ENCODE measurements at places on chromosomes 16 and 17.

DNA sequence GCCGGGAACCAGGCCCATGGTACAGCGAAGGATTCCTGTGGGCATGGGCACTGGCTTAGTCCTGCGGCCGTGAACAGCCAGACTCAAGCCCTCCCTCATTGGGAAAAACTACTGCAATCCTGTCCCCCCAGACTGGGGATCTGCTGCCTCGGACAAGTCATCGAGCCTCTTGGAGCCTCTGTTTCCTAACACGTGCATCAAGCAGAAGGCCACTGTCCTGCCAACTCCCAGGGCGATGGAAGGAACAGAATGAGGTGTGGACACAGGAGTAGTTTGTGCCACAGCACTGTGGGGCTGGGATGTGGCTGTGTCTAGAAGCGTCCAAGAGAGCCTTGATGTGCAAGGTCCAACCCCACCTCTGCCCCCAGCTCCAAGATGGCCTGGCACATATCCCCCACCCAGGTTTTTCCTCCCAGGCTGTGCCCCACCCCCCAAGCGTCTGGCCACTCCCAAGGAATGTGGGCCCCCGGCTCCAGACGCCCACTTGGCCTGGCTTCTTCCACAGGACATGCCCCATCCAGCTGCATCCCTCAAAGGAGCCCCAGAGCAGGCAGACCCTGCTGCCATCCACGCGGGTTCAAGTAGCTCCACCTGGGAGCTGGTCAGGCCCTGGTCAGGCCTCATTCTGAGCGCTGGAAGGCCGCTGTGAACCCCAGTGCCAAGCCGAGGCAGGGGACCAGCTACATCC is 3.4 kb downstream of the CAMKK1 start:
- DNase-seq: no peak

DNA sequence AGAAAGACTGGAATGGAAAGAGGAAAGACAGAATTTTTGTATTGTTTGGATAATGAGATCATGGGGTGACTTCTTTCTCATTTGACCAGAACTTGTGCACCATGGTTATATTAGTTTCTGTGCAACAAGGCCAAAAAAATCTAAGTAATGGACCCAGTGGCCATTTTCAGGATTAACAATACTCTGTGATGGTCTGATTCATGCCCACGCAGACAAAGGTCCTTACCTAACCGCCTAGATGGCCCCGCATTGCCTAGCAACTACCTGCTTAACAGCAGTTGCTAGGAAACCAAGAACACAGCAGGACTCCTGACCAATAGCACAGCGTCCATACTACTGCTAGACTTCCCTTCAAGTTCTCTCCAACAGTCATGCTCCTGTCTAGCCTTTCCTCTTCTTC is 22.4 kb downstream of the MIS12 start:
- peak; percentile 86 for DNase-seq

GRCh38 chr17:42809250-42809649 is 10.6 kb downstream of the CNTD1 start:
- no peak for DNase-seq

GRCh38 chr17:8949061-8949661 is 16.3 kb downstream of the PIK3R5 start:
- no peak for DNase-seq

DNA sequence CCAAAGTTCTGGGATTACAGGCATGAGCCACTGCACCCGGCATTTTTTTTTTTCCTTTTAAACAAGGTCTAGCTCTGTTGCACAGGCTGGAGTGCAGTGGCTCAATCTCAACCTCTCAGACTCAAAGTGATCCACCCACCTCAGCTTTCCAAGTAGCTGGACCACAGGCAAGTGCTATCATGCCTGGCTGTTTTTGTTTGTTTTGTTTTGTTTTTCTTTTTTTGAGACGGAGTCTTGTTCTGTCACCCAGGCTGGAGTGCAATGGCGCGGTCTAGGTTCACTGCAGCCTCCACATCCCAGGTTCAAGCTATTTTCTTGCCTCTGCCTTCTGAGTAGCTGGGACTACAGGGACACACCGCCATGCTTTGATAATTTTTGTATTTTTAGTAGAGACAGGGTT is 19.1 kb upstream of the ZC3H7A start:
- no peak for DNase-seq

DNA sequence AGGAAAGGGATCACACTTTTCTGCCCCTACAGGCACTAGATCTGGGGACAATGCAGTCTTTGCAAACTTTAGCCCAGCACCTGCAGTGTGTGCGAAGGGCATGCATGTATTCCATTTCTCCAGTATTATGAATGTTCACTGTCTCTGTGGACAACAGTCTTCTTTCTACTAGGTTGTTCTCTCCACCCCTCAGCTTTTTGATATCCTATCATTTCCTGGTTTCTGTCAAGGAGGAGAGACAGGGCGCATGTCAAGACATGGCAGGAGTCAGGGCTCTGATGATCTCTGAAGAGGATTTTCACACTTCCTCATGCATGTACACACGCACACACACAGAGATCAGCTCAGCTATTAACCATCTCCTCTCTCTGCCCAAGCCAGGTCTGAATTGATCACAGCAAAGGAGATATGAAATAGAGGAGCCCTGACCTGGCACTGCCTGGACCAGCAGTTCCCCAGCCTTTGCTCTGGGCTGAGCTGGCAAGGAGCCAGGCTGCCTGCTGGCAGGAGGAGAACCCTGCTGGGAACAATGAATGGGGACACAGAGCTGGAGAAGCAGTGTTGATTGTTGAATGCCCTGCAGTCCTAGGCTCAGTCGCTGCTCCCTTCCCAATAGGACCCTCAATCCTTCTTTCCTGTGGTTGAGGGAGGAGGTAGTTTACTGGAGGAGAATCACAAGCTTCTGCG is 2.6 kb downstream of the GPR179 start:
- DNase-seq: peak; percentile 88

DNA sequence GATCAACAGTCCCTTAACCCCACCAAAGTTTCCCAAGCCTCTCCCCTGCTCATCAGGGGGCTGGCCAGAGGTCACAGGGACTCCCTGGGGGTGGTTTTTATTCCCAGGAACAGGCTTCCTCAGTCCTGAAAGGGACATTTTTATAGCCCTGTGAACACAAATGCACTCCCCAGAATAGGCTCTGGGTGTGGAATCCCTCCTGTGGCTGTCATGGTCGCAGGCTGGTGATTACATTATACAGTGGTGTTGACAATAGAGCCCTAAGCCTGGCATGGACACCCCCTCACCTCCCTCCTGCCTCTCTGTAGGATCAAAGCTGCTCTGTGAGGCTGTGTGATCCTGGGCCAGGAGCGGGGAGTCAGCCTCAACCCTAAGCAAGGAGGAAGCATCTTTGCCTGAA is 1.4 kb upstream of the CA4 start:
- no peak for DNase-seq

- DNase-seq: no peak
These were observed 10.5 kb downstream of the TBC1D16 start for GRCh38 chr17:80025140-80025539.

DNA sequence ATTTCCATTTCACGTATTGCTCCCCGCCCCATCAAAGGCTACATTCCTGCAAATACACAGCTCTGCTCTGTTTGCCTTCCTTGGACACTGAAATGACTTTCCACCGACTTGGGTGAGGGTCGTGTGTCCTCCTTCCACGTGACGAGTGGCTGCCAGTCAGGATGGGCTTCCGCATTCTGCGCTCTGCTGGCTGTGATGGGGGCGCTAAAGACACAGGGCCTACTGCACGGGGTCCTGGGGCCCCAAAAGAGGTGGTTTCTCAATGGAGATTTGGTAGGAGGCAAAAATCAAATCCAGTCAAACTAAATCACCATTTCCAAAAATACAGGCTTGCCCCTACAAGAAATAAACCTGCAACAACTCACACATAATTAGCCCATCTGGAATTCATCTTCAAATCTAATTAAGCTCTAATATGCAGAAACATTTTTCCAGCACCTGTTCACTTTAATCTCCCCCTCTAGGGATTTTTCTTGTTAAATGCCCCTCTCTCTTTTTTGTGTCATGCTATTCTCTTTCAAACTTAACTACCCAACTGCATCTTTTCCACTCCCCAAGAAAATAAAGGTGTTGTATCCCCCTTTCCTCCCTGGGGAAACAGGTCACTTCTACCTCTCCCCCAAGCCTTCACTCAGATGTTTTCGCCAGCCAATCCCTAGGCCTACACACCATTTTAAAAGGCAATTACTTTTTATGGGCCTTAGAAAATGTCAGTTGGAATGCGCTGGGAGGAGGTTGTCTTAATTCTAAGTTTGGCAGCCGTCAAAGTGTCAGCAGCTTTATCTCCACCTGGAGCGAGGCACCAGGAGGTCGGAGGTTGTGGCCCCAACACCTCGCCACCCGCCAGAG is 21.9 kb upstream of the FAAP100 start:
- DNase-seq: no peak

DNA sequence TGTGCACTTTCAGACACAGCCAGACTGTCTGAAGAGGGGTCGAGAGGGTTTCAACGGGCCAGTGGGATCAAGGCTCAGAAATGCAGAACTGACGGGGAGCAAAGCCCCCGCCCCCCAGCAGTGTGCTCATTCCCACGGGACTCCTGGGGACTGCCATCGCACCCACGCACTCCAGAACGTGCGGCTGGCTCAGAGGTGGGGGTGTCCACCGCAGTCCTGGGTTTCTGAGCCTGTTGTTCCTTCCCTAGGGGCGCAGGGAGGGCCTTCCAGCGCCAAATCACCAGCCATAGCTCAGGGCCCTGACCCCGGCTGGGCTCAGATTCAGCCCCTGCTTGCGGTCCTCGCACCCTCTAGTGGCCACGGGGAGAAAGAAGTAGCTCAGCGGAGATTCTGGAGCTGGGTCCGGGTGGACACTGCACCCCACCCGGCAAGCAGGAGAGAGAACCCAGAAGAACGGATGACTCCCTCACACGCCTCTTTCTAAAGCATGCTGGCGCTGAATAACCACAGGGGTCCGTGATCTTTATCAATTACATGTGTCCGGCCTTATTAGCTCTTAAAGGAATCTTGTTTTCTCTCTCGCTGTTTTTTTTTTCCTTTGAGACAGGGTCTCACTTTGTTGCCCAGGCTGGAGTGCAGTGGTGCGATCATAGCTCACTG is 45.0 kb upstream of the USP7 start:
- peak; percentile 57 for DNase-seq

GRCh38 chr16:75558846-75559401 is 2.9 kb upstream of the TMEM231 start:
- DNase-seq: no peak

DNA sequence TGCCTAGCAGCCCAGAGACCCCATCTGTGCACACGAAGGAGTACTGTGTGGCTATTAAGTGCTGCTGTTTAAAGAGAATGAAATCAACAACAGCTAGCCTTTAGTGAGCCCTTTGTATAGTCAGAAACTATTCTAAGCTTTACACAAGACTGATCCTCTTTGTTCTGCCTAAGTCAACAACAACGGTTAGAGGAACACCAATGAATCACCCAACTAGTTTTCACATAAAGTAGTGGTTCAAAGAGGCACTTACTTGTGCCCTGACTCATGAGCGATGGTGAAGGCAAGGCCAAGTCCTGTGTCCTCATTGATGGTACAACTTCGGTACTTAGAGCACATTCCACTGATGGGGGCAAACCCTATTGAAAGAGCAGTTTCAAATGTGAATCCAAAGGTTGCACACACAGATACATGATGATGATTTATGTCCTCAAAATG is 75.8 kb downstream of the ADAMTS18 start:
- DNase-seq: no peak

- no peak for DNase-seq
These were observed 191.0 kb upstream of the RPL38 start for GRCh38 chr17:74012465-74012864.

GRCh38 chr16:2046893-2047329 is 723 bp downstream of the NTHL1 start:
- DNase-seq: no peak

- no peak for DNase-seq
These were observed 312.7 kb upstream of the KCNJ16 start for GRCh38 chr17:69762359-69762758.

DNA sequence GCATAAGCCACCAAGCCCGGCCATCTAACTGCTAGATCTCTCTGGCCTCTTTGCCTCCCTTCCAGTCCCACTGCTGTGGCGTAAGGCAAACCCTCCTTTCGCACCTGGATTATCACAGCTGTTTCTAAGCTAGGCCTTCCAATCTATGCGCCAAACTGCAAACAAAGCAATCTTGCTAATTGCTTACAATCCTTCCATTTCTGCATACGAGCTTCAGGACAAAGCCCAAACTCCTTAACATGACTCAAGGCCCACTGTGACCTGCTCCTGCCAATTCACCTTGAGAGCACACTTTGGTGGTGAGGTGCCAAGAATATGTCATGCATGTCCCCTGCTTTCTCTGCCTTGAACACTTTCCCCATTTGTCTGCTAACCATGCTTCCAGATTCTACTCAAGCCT is 6.0 kb upstream of the ARL5C start:
- DNase-seq: no peak

DNA sequence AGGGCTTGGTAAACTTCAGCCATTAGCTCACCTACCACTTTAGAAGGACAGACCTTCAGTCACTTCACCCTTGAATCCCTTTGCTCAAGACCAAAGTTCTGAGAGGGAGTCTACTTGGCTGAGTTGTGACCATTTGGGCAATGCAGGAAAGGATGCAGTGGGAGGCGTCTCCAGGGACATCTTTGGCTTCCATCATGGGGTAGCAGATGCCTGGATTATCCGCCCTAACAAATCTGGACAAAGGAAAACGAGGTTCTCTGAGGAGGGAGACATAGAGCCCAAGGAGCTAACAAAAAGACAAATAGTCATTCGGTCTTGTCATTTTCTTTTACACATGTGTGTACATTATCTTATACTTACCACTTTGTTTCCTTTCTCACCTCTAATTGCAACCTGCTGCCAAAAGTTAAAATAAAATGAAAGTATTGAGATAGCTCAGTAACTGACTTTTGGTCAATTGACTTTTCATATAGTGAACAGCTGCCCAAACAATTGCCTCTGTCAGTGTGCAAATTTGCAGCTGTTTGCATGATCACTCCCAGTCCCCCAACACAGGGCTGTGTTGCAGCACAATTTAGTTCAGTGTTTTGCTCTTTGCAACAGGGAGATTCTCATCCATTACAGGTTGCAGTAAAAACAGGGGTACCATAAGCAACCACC is 108.9 kb upstream of the EEF2KMT start:
- no peak for DNase-seq

GRCh38 chr17:65633988-65634387 is 72.5 kb upstream of the AXIN2 start:
- no peak for DNase-seq

DNA sequence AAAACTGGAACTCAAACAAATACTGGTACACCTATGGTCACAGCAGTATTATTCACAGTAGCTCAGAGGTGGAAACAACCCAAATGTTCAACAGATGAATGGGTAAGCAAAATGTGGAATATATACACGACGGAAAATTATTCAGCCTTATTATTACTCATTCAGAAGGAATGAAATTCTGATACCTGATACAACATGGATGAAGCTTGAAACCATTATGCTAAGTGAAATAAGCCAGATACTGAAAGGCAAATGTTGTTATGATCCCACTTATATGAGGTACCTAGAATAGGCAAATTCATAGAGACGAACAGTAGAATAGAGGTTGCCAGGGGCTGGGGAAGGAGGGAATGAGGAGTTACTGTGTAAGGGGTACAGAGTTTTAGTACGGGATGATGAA is 27.1 kb upstream of the MYLK3 start:
- no peak for DNase-seq

Measured in NCI-H2227 treated with DMSO at 0.1 percent for 48 hours (cell line).